Spleen (tissue), 13 donors: ENCODE measurements at places on chromosomes 11 and 22.
A peak's percentile ranks its signal among the peaks of the same experiment; 100 is the strongest.

GRCh38 chr11:8649361-8649760, 33.1 kb downstream of the TRIM66 start:
- H3K27me3 ChIP-seq = no peaks in the 10 kb centered on the region
- H3K4me3 ChIP-seq = no peak overlapping the region
- peaks cover 5% of the 10 kb centered on the region for H3K36me3 ChIP-seq
- no peak overlapping the region for H3K27ac ChIP-seq
- H3K4me1 ChIP-seq = no peaks in the 10 kb centered on the region

DNA sequence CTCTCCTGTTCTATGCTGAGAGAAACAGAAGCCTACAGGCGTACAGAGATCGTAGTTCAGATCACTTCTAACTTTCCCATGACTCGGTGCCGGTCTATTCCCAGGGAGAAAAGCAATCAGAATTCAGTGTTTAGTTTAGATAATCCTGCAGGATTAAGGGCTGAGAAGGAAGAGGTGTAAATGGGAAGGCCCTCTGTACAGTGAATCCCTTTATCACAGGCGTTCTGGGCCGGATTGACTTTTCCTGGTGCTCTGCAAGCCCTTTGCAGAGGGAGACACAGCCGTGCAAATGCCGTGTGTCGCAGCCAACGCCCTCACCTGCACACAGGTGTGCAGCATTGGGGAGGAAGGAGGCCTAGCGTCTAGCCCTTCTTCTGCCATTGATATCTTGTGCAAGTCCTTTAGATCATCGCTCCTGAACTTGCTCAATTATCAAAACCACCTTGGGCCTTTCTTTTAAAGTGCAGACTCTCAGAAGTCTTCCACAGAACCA, 90.6 kb downstream of the DSCAML1 start:
- H3K27me3 ChIP-seq = peaks cover 3% of the 10 kb centered on the region
- DNase-seq = no peak
- H3K4me1 ChIP-seq = no peaks in the 10 kb centered on the region
- H3K4me3 ChIP-seq = no peak overlapping the region
- H3K27ac ChIP-seq = no peak overlapping the region

- H3K27me3 ChIP-seq = peaks cover 15% of the 10 kb centered on the region
- H3K36me3 ChIP-seq = no peaks in the 10 kb centered on the region
- H3K4me3 ChIP-seq = no peak overlapping the region
- H3K4me1 ChIP-seq = peaks cover 19% of the 10 kb centered on the region
- no peak overlapping the region for H3K27ac ChIP-seq
Measured at GRCh38 chr11:128884703-128885338, 6.3 kb upstream of the KCNJ5 start.

GRCh38 chr11:34977089-34977912, 60.9 kb downstream of the PDHX start:
- no peak for DNase-seq
- H3K27me3 ChIP-seq = no peaks in the 10 kb centered on the region
- no peak overlapping the region for H3K4me3 ChIP-seq
- peaks cover 61% of the 10 kb centered on the region for H3K36me3 ChIP-seq
- no peak overlapping the region for H3K27ac ChIP-seq

DNA sequence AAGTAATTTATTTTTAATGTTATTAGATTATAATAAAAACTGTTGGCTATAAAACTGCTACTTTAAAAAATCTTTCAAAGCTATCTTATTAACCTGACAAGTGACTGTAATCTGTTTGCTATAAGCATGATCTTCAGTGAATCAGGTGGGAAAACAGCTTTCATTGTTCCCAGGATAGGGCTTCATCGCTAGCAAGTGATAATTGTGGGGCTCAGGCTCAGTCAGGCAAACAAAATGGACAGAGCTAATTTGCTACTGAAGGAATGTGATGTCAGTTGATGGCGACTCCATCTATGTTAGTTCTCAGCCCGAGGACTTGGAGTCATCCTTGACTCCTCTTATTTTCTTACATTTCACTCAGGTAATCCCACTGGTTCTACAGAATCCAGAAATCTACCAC, 125.0 kb downstream of the RASSF10 start:
- no peaks in the 10 kb centered on the region for H3K36me3 ChIP-seq
- no peak overlapping the region for H3K27ac ChIP-seq
- DNase-seq = no peak
- H3K4me3 ChIP-seq = no peak overlapping the region
- H3K27me3 ChIP-seq = no peaks in the 10 kb centered on the region

GRCh38 chr11:83630211-83630610, 344.0 kb upstream of the CCDC90B start:
- no peaks in the 10 kb centered on the region for H3K4me1 ChIP-seq
- DNase-seq = no peak
- no peak overlapping the region for H3K27ac ChIP-seq

DNA sequence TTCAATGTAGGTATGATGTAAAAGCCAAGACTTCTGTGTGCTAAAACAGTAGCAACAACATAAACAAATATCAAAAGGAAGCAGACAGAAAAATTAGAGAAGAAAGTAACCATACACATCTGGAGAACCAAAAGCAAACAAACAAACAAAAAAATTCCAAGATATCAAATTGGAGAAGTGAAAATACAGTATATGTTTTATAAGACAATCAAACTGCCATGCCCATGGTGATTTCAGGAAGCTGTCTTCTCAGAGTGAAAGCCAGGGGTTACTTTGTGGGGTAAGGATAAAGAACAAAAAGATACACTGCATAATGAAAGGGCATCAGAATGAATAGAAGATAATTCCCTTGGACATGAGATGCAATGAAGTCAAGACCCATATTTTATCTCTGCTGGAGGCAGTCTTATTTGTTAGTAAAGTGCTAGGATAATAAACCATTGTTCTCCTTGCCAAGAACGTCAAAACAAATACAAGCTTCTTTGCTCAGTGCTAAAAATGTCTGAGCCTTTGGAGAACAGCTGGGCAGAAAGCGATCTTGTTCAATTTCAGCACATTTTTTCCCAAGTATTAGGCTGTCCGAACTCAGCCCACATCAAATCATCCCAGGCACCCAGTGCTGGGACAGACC, 38.1 kb upstream of the LDLRAD3 start:
- no peaks in the 10 kb centered on the region for H3K4me1 ChIP-seq
- no peaks in the 10 kb centered on the region for H3K36me3 ChIP-seq
- no peaks in the 10 kb centered on the region for H3K27me3 ChIP-seq
- no peak overlapping the region for H3K4me3 ChIP-seq
- no peak for DNase-seq

GRCh38 chr11:36349351-36350136, 53.5 kb downstream of the PRR5L start:
- no peaks in the 10 kb centered on the region for H3K36me3 ChIP-seq
- no peak for DNase-seq
- H3K27ac ChIP-seq = peak overlapping the region; percentile 72
- no peak overlapping the region for H3K4me3 ChIP-seq
